ENCODE measurements at places on chromosomes 12 and 14. TPM values are rescaled to one million over a fixed set of nuclear protein-coding genes. Genes with fewer than 3 reads are reported as not detected.

The SERPINA5 gene
- total RNA-seq, result not detected

The AQP6 gene
- not detected for total RNA-seq

The DLK1 gene
- not detected for total RNA-seq

The RIMBP2 gene
- total RNA-seq, result not detected
